Hair follicular keratinocyte (primary cell): ENCODE measurements at places on chromosomes 2 and 18. TPM values are rescaled to one million over a fixed set of nuclear protein-coding genes. Genes with fewer than 3 reads are reported as not detected.

SLC4A5 gene
- total RNA-seq: not detected in 2 replicates

KCNG2 gene
- not detected in 2 replicates for total RNA-seq

COL6A3 gene
- 3.2 and 23.8 TPM in 2 replicates for total RNA-seq

VAMP5 gene
- 1.4 and 3.0 TPM in 2 replicates for total RNA-seq

PAIP2B gene
- 1.1 and 1.5 TPM in 2 replicates for total RNA-seq

TIA1 gene
- 23.8 and 25.2 TPM in 2 replicates for total RNA-seq

SPEG gene
- total RNA-seq: 13.8 and 30.5 TPM in 2 replicates

EFHD1 gene
- not detected in 2 replicates for total RNA-seq

UNC80 gene
- total RNA-seq: under 0.01 TPM in 1 of 2 replicates, not detected in the other

REG3A gene
- not detected in 2 replicates for total RNA-seq

IL1B gene
- total RNA-seq: 199 and 298 TPM in 2 replicates

TLX2 gene
- 0.08 TPM in 1 of 2 replicates, not detected in the other for total RNA-seq

MC4R gene
- not detected in 2 replicates for total RNA-seq

NEU2 gene
- not detected in 2 replicates for total RNA-seq

ANKAR gene
- total RNA-seq: 0.23 and 0.53 TPM in 2 replicates

MTIF2 gene
- 41.2 and 44.2 TPM in 2 replicates for total RNA-seq
